PC-9 (cell line): ENCODE measurements at places on chromosomes 13 and 19. TPM values are rescaled to one million over a fixed set of nuclear protein-coding genes. Genes with fewer than 3 reads are reported as not detected.

Gene MAP2K7
- 52.4 and 54.0 TPM in 2 replicates for total RNA-seq

Gene SMAD9
- 0.94 and 1.4 TPM in 2 replicates for total RNA-seq

Gene ZFP36
- total RNA-seq, result 31.0 and 36.3 TPM in 2 replicates

Gene TMEM59L
- total RNA-seq, result 0.65 and 2.5 TPM in 2 replicates

Gene KCNJ14
- 5.4 and 8.3 TPM in 2 replicates for total RNA-seq
